ENCODE measurements at places on chromosomes 4 and X.

GRCh38 chr4:187606581-187606980 is 389.0 kb upstream of the ZFP42 start:
- peak; percentile 32 for DNase-seq

GRCh38 chr4:146398896-146399445 is 122.8 kb downstream of the SLC10A7 start:
- no peak for DNase-seq

GRCh38 chr4:11344916-11345315 is 83.8 kb downstream of the HS3ST1 start:
- no peak for DNase-seq

GRCh38 chrX:100410901-100411801 is 1.1 kb upstream of the PCDH19 start:
- no peak for DNase-seq

DNA sequence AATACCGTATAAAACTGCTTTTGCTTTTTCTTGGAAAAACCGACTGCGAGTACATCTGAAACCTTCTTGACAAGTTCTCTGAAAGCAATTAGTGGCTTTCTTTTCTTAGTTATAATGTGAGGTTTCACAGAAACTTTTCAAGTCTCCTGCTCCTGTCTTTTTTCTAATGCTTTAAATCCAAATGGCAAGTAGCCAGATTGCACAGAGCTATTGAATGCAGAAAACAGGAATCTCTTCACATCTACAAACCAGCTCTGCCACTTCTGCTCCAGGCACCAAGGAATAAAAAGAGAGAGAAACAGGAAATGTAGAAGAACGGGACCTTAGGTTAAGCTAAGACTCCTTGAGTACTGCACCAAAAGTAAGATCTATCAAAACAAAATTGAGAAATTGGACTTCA is 267.3 kb upstream of the TET2 start:
- DNase-seq: no peak

DNA sequence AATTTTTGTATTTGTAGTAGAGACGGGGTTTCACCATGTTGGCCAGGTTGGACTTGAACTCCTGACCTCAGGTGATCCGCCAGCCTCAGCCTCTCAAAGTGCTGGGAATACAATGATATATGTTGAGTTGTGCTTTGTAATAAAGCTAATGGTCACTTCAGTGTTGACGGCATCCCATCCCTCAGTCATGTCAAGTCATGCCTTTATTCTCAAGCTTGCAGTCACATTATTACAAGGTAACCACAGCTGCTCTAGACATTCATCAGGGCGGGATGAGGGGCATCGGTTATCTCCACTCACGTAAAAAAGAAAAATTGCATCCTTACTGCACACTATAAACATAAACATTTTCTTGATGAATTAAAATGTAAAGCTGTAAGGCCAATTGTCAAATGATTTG is 12.8 kb upstream of the FAT1 start:
- no peak for DNase-seq

- DNase-seq: no peak
These were observed 70.6 kb upstream of the PUDP start for GRCh38 chrX:7218321-7219152.
